ENCODE measurements at places on chromosomes 5 and 9. TPM values are rescaled to one million over a fixed set of nuclear protein-coding genes. Genes with fewer than 3 reads are reported as not detected.

DNA sequence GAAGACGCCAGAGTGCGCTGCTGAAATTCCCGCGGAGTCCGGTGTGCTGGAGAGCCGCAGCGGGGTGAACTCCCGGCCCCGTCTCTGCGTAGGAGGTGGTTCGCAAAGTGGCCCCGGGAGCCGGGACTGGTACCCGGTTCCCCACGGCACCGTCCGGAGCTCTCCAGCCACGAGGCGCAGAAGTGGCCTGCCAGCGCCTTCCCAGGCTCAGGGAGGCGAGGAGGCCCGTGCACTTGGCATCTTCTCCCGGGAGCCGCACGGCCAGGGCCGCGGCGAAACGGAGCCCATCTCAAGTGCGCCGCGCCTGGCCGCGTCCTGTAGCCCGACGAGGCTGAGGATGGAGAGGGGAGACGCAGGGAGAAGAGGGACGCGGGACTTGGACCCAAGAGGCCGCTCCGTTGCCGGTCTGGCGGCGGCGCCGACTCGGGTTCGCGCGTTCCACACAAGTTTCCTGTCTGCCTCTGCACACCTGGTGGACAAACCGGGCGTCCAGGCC is 1.1 kb upstream of the IRX1 start:
- H3K36me3 ChIP-seq = no peaks in the 10 kb centered on the region
- H3K4me3 ChIP-seq = peak overlapping the region; percentile 20
- no peak overlapping the region for H3K27ac ChIP-seq
- no peak for DNase-seq

Gene ASTN2
- total RNA-seq = 2.1 TPM

DNA sequence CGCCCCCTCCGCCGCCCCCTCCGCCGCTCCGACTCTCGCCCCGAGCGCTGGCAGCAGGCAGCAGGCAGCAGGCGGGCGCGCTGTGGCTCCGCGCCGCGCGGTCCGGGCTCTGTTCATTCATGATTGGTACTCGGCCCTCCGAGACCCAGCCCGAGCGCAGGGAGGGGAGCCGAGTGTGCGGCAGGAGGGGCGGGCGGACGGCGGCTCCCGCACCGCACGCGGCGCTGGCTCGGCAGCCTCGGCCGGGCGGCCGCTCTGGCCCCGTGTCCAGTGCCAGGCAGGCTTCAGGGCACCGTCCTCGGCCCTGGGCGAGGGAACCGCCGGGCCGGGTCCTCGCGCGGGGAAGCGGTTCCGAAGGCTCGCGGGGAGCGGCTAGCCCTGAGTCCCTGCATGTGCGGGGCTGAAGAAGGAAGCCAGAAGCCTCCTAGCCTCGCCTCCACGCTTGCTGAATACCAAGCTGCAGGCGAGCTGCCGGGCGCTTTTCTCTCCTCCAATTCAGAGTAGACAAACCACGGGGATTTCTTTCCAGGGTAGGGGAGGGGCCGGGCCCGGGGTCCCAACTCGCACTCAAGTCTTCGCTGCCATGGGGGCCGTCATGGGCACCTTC is at the start of gene KCNIP1:
TSS of gene KCNIP1 (plus strand) at position 31 of the 607 bp plus-strand sequence.
- H3K36me3 ChIP-seq = no peaks in the 10 kb centered on the region
- H3K4me3 ChIP-seq = peak within 1 kb of the TSS; percentile 44
- H3K27ac ChIP-seq = no peak within 1 kb of the TSS
- DNase-seq = no peak
- peaks cover 9% of the 10 kb centered on the region for H3K4me1 ChIP-seq

Gene ANKRD34B
- total RNA-seq = not detected

DNA sequence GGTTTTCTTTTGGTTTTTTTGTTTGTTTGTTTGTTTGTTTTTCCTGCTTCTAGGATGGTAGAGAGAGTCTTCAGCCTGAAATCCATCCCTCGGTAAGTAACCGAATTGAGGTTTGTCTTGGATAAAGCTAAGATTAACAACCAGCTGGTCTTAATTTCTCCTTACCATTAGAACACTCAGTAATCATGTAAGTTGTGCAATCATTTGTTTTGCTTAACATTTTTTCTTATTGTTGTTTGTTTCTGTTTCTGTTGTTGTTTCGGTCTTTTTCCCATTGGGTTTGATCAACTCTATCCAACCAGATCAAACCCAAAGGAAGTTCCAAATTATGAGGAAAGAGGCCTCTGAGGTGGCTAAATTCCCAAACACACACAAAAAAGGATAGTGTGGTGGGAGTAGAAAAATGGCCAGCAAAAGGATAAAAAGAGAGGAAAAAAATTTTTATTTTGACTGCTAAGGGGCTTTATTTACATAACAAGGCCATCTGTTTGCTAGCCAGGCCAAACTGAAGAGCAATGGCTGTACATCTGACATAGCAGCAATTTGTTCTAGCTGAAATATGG is 49.6 kb upstream of the ANKRD31 start:
- no peak overlapping the region for H3K4me3 ChIP-seq
- no peak for DNase-seq
- H3K4me1 ChIP-seq = no peaks in the 10 kb centered on the region
- H3K27me3 ChIP-seq = no peaks in the 10 kb centered on the region
- H3K27ac ChIP-seq = no peak overlapping the region

DNA sequence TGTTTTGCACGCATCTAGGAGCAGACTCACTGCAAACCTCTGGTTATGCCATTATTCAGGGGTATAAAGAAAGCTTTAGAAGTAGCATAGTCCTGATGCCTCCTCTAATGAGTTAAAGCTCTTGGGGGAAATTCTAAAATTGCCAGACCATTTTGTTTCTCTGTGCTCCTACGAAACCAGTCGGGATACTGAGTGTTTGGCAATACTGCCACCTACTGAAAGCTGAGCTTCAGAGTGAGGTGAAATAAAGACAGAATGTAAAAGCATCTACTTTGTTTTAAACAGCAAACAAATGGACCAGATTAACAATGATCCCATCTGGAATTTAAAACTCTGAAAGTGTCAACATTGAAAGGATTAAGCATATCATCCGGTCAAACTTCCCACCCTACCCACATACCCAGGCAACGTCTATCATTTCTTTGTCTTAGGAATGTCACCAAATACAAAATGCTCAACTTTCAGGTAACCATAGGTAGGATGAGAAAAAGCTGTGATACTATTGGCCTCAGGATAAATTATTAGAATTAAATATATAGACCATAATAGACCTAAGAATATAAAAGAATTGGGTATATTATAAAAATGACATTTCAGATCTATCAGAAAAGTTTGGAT is 77.8 kb upstream of the SHISAL2B start:
- DNase-seq = no peak
- H3K4me3 ChIP-seq = no peak overlapping the region
- no peaks in the 10 kb centered on the region for H3K27me3 ChIP-seq
- H3K27ac ChIP-seq = no peak overlapping the region

GRCh38 chr5:132525299-132525724 is 18.0 kb downstream of the IL5 start:
- no peak overlapping the region for H3K4me3 ChIP-seq
- DNase-seq = no peak
- H3K4me1 ChIP-seq = peaks cover 4% of the 10 kb centered on the region

DNA sequence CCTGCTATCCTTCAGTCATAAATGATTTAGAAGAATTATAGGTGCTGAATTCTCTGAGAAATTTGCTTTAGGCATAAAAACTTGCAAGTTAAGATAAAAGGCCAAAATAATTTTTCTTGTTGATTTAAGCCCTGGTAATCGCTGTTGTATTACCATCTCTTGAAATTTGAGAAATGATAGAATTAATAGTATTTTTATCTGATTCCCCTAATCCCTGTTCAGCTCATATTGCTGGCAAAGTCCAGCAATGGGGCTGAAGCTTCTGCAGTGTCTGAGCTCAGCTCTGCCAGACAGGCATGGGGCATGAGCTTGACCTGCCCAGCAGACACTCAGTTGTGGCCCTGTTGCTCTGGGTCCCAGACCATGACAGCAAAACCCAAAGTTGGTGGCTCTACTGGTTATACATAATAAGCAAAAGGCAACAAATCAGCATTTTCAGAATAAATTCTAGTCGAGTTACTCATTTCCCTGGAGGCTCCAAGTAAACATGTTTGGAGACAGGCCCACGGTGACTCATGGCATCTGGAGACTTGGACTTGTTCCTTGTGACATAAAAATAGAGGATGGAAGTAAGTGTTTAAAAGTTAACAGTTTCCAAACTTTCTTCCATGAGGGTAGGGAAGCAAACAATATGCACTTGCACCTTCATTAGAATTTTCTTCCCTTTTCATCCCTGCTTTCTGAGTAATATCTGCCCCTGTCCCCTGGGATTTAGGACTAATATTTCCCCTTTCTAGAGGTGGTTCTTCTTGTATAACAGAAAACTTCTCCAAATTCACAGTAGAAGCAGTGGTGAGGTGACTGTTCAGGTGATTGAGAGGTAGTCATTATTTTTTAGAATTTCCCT is 60.2 kb upstream of the SLC2A8 start:
- H3K27me3 ChIP-seq = no peaks in the 10 kb centered on the region
- peak overlapping the region; percentile 80 for H3K27ac ChIP-seq
- peak; percentile 93 for DNase-seq
- no peaks in the 10 kb centered on the region for H3K4me1 ChIP-seq
- H3K36me3 ChIP-seq = no peaks in the 10 kb centered on the region
- H3K4me3 ChIP-seq = no peak overlapping the region

Gene GARIN3
- total RNA-seq = not detected

- H3K27me3 ChIP-seq = no peaks in the 10 kb centered on the region
- peak overlapping the region; percentile 87 for H3K27ac ChIP-seq
- no peak for DNase-seq
- H3K4me1 ChIP-seq = peaks cover 61% of the 10 kb centered on the region
- no peaks in the 10 kb centered on the region for H3K36me3 ChIP-seq
- H3K4me3 ChIP-seq = no peak overlapping the region
Observed at GRCh38 chr5:149586708-149587318, 5.5 kb downstream of the ARHGEF37 start.

DNA sequence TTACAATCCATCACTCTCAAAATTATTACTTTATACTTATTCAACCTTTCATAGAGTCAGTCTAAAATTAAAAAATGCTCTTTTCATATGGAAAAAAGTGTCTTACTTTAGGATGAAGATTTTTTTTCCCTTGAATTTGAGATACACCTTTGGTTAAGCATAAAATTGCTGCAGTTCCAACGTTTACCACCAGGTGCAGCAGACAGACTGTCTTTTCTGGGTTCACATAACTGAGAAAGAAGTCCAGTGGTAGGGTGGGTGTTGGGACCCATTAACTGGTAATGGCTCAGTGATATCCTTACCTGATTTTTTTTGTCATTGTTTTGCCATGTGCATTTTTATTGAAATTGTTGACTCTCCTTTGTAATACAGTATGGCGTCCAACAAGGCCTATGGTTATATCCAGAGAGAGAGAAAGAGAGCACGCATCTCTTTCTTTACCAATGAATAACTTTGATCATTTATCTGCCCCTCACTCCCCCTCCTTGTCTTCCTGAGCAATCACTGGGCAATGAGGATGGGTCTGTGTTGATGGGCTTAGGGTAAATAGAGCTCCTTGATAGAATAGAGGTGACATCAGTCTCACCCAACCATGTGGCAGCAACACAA is 98.4 kb downstream of the FBXL7 start:
- H3K36me3 ChIP-seq = no peaks in the 10 kb centered on the region
- no peak for DNase-seq
- no peaks in the 10 kb centered on the region for H3K4me1 ChIP-seq
- H3K4me3 ChIP-seq = no peak overlapping the region

- H3K27ac ChIP-seq = peak overlapping the region; percentile 77
- no peaks in the 10 kb centered on the region for H3K36me3 ChIP-seq
- peaks cover 23% of the 10 kb centered on the region for H3K4me1 ChIP-seq
Observed at GRCh38 chr5:157335534-157336422, 69.9 kb downstream of the CYFIP2 start.

GRCh38 chr9:104838958-104839357 is 75.0 kb downstream of the NIPSNAP3B start:
- peaks cover 79% of the 10 kb centered on the region for H3K36me3 ChIP-seq
- H3K4me3 ChIP-seq = no peak overlapping the region
- H3K4me1 ChIP-seq = peaks cover 18% of the 10 kb centered on the region

DNA sequence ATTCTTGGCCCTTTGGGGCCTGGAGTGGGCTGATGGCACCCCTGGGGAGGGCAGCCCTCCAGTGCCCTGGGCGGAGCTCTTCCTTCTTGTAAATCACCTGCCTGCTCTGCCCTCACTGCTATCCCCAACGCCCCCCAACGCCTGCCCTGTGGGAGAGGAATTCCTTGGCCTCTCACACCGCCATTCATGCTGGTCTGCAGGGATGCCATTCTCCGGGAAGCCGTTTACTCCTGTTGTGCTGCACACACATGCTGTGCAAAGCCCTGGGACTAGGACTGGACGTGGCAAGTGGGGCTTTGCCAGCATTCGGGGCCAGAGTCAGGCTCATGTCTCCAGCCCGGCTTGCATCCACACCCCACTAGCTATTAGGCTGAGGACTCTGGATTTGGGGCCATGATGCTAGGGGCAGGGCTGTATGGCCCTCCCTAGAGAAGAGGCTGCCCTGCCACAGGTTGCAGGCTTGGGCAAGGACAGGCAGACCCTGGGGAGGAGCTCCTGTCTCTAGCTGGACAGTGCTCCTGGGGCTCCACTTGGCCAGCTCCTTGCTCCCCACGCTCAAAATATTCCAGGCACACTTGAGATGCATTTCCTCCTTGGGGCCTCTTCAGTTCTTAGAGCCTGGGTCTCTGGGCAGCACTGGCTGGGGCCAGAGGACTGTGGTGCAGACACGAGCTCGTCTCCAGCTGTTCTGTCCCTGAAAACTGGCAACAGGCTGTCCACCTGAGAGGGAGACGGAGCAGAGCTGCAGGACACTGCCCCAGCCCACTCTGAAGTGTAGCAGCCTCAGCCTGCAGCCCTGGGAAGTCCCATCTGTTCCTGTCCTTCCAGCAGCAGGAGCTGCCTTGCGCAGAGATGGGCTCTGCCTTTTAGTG is 226.9 kb downstream of the CACNA1B start:
- no peak overlapping the region for H3K27ac ChIP-seq
- DNase-seq = no peak
- no peaks in the 10 kb centered on the region for H3K36me3 ChIP-seq
- H3K4me1 ChIP-seq = no peaks in the 10 kb centered on the region
- H3K27me3 ChIP-seq = no peaks in the 10 kb centered on the region

DNA sequence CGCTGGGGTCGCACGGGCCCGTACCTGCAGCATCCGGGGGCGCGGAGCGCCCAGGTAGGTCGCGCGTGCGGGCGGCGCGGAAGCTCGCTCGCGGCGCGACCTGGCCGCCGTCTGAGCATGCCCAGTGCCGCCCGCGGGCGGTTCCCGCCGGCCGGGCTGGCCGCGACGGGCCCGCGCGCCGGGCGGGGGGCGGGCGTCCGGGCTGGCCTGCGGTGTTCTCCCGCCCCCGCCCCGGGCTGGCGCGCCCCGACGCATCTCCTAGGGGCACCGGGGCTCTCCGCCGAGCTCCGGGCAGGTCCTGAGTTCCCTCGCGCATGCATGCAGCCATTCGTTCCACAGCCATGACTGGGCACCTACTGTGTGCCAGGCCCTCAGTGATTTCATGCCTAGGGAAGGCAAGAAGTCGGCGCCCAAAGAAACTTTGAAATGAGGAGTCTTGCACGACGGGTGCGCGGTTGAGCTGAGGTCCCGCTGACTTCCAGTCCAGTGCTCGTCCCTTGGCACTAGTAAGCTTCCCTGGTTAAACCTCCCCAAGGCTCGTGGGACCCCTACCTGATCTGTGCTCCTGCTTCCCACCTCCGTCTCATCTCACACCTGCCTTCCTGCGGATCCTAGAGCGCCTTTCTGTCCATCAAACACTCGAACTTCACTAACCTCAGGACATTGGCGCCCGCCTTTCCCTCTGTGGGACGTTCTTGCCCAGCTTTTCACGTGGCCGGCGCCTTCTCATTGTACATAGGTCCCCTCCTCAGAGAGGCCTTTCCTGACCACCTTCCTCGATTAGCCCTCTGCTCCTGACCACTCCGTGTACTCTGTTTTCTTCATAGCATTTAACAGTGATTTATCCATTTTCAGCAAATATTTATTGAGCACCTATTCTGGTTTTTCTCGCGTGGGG is at the start of gene PTPN3:
TSS of gene PTPN3 (minus strand) at position 113 of the 898 bp plus-strand sequence. CDS start 34,873 bp downstream, outside the sequence.
- peak within 1 kb of the TSS; percentile 37 for H3K4me3 ChIP-seq
- no peaks in the 10 kb centered on the region for H3K36me3 ChIP-seq
- DNase-seq = no peak

Data from sigmoid colon (tissue), 7 donors.